Panc1 (cell line): ENCODE measurements at places on chromosomes 12 and 14. TPM values are rescaled to one million over a fixed set of nuclear protein-coding genes. Genes with fewer than 3 reads are reported as not detected.

GRCh38 chr12:91561958-91562325 is 379.3 kb upstream of the DCN start:
- no peak for DNase-seq

DNA sequence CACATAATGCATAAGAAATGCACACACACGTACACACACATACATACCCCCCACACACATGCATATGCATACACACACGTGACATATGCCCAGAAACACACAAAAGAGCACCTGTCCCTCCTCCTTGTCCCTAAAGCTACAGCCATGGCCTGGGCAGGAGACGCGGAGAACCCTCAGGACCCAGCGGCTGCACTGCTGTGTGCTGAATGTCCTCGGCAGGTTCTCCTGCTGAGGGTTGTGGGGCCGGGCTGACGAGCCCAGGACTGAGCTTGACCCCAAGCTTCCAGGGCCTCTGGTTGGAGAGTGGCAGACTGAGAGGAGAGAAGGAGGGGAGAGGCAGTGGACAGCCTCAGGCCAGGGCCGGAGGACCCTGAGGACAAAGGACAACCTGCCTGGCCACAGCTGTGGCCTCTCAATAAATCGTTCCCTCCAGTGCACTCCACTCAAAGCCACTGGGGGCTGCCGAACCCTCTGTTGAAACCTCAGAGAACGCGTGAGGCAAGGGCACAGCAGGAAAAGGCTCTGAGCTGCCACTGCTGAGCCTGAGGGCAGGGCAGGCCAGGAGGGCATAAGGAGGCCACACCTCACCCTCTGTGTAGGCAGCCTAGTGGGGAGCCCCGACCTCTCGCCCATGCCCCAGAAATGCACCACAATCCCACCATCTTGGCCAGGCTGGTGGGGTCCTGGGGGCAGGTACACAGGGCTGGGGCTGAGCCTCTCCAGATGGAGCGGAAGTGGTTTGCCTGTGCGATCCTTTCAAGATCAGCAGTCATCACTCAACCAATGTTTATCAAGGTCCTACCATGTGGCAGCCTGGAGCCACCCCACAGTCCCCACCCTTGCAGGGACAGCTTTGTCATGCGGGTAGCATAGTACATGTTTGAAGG is 3.1 kb downstream of the CACNA2D4 start:
- DNase-seq = no peak

- no peak for DNase-seq
Observed at GRCh38 chr12:24815114-24815423, 133.8 kb downstream of the BCAT1 start.

DNA sequence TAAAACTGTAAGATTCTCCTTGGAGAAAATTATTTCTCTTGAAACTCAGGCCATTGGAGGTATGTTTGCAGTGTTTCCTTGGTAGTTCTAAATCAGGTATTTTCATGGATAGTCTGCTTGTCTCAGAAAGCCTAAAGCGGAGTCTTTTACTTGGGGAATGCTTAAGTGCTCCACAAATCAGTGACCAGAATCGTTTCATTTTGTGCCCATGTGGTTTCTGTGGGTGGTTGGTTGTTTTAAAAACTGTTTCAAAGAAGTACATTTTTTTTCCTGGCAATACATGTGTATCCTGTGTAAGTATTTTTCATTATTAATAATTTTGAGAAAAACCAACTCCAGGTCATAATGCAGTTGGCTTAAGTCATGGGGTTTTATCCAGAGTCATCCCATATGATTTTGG is 33.6 kb downstream of the CCDC91 start:
- no peak for DNase-seq

GRCh38 chr12:28586481-28586880 is 396.2 kb downstream of the CCDC91 start:
- DNase-seq = no peak

Gene USP44
- total RNA-seq = 0.10 TPM
